ENCODE measurements at places on chromosomes 7 and 10.

- no peak for DNase-seq
Measured at GRCh38 chr7:14073988-14074387, 84.5 kb upstream of the ETV1 start.

DNA sequence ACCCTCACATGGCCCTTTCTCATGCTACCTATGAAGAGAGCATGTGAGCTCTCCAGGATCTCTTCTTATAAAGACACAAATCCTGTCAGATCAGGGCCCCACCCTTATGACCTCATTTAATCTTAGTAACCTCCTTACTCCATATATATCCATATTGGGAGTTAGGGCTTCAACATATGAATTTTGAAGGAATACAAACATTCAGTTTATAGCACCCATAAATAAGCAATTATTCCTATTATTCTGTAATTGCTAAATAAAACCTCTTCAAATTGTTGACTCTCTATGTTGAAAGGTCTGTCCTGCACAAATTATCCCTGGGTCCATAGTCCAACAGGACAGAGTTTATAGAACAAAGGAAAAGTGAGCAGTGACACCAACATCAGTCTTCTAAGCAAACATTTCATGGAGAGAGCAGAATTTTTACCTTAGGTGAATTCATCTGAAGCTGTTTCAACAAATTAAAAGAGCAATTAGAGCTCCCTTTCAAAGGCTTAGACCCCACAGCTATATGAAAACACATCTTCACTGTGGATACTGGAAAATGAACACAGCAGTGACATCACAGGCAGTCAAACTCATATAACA lies 12.2 kb downstream of the DOCK4 start:
- no peak for DNase-seq

DNA sequence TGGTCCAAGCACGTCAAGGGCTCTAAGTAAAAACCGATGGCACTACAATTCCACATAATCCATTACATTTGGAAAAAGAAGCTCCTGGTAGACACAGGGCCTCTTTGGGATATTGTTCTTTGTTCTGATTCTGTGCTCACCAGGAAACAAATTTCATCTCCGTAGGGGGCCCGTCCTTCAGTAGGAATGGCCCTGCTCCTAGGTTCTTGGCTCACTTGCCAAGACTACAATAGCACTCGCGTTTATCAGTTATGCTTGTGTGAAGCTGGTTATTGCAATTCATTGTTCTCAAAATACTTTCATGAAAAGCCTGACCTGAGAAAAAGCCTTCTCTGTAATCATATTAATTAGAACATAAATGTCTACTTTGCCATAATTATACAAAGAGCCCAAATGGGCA lies 10.3 kb upstream of the ZC3HAV1L start:
- no peak for DNase-seq

GRCh38 chr7:140593672-140593982 lies 47.0 kb downstream of the DENND2A start:
- no peak for DNase-seq

DNA sequence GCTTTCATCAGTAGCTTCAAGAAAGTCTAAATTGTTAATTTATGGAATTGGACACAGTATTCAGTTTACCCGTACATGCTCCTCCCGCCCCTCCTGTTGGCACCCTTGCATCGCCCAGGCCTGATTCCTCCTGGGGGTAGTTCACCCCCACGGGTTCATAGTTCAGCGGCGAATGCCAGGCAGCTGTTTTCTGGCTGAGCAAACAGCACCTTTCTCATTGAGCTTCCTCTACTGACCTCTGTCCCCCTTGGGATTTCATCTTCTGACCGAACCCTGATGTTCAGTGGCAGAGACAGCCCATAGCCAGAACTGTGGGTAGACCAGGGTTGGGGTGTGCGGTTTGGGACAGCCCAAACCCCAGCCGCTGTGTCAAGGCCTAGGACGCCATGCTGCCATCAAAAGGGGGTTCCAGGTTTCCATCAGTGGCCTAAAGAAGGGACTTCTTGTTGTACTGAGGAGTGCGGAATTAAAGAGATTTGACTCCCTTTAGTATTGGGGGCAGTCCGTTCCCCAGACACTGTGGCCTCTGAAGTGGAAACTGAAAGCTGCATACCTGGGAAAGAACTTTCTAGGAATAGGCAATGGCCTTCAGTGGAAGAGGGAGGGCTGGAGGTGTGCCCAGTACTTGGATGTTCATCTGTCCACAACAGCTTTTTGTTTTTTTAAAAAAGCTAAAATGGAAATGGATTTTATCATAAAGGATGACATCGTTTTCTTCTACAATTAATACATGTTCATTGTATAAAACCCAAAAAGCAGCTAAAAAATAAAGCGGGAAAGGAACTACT lies 19.0 kb downstream of the MDH2 start:
- DNase-seq, result no peak

- DNase-seq, result no peak
Measured at GRCh38 chr7:27771111-27771510, 31.1 kb downstream of the TAX1BP1 start.
